Osteoblast (primary cell): ENCODE measurements at places on chromosomes 3 and 15. TPM values are rescaled to one million over a fixed set of nuclear protein-coding genes. Genes with fewer than 3 reads are reported as not detected.

RTF1 gene
- total RNA-seq = 26.1 and 29.2 TPM in 2 replicates

THOC7 gene
- total RNA-seq = 34.8 and 42.3 TPM in 2 replicates

HES1 gene
- total RNA-seq = 4.4 and 4.7 TPM in 2 replicates

TGM4 gene
- total RNA-seq = not detected in 2 replicates

GRCh38 chr15:20340931-20341661 lies 200.5 kb downstream of the GOLGA6L6 start:
- DNase-seq = peak; percentile 97

DNA sequence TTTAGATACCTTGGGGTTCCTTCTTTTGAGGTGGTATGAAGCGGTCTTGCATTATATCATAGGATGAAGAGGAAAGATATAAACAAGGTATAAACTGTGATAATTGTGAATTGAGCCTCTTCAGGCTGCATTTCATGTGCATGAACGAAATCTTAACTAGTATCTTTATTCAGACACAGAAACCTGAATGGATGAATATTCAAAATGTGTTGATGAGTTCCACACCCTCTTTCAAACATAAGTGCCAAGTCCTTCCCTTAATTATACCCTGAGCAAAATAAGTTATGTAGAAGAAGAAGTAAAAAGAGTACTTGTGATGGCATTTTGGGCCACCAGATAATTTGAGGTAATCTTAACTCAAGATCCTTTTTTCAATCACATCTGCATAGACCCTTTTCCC lies 103.1 kb upstream of the CFAP20DC start:
- no peak for DNase-seq

DNA sequence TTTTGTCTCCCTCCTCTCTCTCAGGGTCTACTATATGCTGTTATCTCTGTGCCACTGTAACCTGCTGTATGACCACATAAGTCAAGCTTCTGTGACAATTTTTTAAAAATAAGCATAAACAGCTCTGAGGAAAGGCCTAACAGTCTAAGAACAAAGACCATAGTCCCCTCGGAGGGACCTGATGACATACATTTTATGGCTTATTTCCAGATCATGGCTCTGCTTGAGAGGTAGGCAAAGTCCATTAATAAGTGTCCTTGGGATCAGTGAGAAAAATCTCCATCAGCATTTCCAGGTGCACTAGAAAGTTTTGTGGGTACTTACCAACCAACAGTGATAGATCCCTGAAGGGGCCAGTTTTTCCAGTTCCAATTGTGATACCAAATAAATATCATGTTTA lies 123.8 kb downstream of the TNIK start:
- no peak for DNase-seq

- no peak for DNase-seq
Measured at GRCh38 chr15:65550681-65551098, 20.4 kb downstream of the HACD3 start.

DNA sequence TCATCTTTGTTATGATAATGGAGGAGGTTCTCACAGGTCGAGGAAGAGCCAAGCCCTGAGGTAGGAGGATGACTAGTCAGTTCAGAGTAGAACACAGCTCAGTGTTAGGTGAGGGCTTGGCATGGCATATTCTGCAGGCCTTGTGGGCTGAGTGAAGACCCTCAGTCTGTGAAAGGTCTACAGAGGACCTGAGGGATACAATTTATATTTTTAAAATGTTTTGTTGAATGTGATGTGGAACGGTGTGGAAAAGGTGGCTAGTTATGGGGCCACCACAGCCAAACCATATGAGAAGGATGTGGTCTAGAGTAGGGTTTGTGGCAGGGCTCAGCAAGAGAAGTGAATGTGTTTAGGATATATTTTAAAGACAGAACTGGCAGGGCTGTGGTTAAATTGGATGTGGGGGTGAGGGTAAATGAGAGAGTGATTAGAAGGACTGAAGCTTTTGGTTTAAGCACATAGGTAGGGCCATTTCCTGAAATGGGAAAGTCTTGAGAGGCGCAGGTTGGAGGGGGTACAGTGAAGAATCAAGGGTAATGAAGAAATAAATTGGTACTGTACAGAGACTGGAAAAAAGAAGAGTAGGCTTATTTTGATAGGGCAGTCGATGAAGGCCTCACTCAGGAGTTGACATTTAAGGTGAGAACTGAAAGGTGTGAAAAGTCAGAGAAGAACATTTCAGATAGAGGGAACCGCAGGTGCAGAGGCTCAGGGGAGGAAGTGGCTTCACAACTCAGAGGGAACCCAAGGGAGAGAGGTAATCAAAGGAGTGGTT lies 60.5 kb downstream of the SPTSSB start:
- no peak for DNase-seq

GRCh38 chr3:140761076-140761639 lies 83.3 kb downstream of the TRIM42 start:
- DNase-seq = no peak

GRCh38 chr3:160709477-160710182 lies 32.7 kb downstream of the ARL14 start:
- no peak for DNase-seq

GRCh38 chr3:59797533-59797932 lies 747.7 kb upstream of the CFAP20DC start:
- DNase-seq = no peak

DNA sequence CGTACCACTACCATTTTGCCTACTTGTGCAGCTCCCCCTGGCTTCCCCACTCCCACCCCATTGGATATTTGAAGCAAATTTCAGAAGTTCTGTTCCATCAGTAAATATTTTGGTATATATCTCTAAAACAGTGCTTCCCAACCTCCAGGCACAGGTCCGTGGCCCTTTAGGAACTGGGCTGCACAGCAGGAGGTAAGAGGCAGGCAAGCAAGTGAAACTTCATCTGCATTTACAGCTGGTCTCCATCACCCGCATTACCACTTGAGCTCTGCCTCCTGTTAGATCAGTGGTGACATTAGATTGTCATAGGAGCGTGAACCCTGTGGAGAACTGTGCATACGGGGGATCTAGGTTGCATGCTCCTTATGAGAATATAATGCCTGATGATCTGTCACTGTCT lies 97.2 kb upstream of the LRRFIP2 start:
- DNase-seq = no peak

DNA sequence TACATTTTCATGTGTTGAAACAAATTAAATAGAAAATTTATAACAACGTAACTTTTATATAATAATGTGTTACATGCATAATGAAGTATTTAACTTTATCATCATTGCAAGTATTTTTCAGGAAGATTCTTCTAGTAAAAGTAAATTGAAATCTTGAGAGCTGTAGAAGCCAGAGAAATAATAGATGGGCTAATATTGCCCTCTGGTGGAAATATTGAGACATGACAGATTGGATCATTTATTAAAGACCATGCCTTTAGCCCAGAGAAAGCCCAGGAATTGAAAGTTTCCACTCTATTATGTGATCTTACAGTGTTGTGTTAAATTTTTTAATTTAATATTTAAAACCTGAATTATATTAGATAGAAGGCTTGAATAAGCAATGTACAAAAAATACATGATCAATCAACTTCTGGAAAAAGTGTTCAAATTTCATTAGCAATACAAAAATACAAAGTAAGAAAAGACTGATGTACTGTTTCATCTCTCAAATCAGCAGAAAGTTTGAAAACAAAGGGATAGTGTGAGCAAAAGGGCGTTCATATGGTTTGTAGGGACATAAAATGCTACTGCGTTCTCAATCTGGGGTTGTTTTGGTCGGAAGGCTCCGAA lies 52.7 kb upstream of the SPTSSB start:
- DNase-seq = no peak

PLAAT1 gene
- under 0.01 TPM in 1 of 2 replicates, not detected in the other for total RNA-seq

- no peak for DNase-seq
Measured at GRCh38 chr15:50113992-50114780, 4.8 kb downstream of the ATP8B4 start.

- no peak for DNase-seq
Measured at GRCh38 chr3:188742755-188743550, 428.8 kb upstream of the TPRG1 start.

DNA sequence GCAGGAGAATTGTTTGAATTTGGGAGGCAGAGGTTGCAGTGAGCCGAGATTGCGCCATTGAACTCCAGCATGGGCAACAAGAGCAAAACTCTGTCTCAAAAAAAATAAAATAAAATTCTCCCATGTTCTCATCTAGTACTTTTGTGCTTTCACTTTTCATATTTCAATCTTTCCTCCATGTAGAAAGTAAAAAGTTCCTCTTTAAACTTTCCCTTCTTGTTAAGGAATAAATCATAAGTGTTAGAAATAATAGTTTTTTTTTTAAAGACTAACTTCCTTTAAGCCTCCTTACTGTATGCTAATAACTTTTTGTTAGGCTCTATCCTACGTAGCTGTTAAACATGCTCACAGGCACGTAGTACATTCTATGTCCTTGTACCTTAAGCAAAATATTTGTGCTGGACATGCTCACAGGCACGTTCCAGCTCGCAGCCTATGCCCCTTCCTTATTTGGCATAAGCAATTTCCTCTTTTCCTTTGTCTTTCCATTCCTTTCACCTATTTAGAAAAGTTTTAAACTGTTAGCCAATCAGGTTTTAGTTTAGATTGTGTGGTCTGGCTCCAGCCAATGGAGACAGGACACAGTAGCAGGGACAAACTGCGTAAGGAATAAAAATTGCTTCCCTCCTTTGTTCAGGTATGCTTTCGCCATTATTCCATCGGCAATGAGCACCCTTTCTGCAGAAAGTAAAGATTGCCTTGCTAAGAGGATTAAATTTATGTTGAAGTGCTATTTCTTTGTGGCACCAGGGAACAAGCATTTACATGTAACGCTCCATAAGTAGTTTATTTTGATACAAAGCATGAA lies 38.9 kb upstream of the PIK3CB start:
- no peak for DNase-seq

DNA sequence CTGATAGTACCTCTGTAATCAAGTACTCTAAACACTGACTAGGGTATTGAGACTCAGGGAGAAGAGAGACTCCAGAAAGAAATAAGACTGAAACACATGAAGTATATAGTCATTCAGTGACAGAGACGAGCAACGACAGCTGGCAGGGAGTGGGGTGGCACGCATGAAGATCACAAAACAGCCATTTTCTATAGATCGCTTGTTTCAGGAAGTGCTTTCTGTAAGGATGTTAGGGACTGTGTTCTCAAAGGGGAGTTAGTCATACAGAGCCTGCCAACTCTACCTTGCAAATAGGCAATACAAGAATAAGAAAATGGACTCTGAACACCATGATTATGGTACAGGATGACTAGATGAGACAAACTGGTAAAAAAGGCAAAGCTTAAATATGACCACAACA lies 139.5 kb downstream of the TBL1XR1 start:
- no peak for DNase-seq

DNA sequence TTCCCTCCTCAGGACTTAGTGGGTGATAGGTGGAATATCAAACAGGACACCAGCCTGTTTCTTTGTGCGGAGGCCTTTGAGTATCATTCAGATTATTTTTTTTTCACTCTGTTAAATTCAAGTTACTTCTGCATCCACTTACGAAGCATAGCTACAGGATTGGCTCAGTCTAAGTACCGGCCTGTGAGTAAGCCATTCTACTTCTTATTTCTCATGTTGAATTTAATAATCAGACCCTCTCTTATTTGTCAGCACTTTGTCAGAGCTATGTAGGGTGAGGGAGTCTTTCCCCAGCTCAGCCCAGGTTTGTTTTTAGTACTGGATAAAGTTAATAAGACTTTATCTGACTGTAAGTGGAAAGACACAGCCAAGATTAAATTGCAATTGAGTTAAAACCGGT lies 54.7 kb downstream of the ITPR1 start:
- DNase-seq = no peak

DNA sequence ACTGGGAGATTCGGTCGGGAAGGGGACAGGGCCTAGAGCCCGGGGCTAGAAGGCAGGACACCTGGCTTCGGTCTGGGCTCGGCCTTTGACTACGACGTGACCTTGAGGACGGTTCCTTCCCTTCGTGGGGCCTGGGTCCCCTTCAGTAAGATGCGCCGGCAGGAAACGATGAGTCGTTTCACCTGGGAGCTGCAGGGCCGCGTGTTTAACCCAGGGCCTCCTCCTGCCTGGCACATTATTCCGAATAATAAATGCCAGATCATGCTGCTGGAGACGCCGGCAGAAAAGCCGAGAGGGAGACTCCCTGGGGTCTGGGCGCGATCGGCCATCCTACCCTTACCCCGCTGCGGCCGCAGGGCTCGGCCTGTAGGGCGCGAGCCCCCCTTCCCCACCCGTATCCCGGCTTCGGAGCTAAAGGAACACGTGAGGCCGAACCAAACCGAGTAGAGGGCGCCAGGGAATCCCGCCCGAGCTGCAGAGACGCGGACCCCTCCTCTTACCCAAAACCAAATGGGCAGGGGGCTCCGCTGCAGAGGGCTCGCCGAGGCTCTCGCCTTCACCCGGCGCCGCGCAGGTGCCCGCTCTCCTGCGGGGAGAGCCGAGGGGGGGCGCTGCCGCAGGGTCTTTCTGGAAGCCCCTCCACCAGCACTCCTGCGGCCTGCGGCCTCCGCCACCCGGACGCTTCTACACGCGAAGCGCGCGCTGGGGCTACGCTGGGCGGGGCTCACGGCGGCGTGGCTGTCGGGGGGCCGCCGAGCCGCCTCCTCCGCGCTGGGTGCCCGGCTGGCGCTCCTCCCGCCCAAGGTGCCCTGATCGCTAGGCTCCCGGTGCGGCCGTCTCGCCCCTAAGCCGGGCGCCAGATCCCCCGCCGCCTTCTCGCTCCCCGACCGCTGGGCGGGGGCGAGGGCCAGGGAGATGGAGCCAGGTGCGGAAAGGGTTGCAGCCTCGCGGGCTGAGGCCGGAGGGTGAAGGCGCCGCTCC lies at the start of gene BDH1:
Gene BDH1, minus strand, starts transcription at position 688 of the 981 bp plus-strand sequence. CDS start 9,525 bp downstream, outside the sequence.
- peak; percentile 81 for DNase-seq

NECTIN3 gene
- total RNA-seq = 39.8 and 52.5 TPM in 2 replicates

DNA sequence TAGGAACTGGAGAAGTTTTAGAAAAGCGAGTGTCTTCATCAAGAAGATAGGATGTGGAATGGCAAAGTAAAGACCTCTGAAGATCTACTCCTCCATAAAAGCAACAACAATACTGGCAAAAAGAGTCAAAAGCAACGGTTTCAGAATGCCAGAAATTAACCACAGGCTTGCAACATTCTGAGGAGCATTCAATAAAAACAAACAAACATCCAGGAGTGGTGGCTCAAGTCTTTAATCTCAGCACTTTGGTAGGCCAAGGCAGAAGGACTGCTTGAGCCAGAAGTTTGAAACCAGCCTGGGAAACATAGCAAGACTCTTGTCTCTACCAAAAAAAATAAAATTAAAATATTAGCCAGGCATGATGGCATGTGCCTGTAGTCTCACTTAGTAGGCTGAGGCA lies 143.2 kb upstream of the HACD2 start:
- DNase-seq = no peak

CASR gene
- not detected in 2 replicates for total RNA-seq

DNA sequence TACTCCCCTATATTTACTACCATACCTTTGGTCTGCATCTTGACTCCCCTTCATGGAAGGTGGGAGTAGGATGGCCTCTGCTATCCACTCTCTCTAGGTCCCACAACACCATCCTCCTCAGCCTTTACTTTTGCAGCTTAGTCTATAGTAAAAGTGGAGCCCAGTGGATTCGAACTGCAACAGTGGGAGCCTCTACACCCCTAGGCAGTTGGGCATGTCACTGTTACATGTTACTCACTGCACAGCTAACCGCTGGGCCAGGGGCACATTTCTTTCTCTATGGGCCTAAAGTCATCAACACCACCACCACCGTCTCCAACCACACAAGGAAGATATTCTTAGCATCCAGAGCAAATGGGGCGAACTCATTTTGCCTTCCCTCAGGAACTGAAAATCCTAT lies 62.9 kb downstream of the KLF13 start:
- DNase-seq = no peak

PLCH1 gene
- total RNA-seq = under 0.01 and 0.36 TPM in 2 replicates

GRCh38 chr15:90762109-90762508 lies 45.0 kb downstream of the BLM start:
- no peak for DNase-seq
